ENCODE measurements at places on chromosomes 5 and 9.

- no peak for DNase-seq
Measured at GRCh38 chr9:90979639-90980038, 178.0 kb downstream of the SYK start.

- no peak for DNase-seq
Measured at GRCh38 chr5:154801083-154801482, 45.9 kb downstream of the LARP1 start.

- no peak for DNase-seq
Measured at GRCh38 chr5:4911646-4912403, 228.3 kb upstream of the ADAMTS16 start.

DNA sequence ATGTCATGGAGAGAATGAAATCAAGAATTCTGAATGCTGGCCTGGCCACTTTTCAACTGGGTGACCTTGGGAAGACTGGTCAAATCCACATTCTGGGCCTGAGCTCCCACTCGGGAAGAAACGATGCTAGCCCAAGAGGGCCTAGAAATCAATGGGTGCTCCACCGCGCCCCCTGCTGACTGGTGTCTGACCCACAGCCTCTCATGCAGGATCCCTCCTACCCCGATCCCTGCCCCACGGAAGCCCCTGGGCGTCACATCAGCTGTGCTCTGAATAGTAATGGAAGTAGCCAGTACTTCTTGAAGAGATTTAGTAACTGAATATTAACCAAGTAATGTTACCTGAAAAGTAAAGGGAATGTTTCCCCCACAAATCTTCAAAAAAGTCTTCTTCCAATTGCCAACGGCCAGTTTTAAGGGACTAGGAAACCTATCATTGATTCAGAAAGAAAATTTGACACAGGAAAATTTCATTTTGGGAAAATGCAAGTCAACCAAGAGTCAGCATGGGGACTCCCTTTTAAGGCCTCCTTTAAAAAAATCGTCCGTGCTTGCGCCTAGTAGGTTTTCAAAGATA lies 43.9 kb downstream of the CRB2 start:
- peak; percentile 82 for DNase-seq

- no peak for DNase-seq
Measured at GRCh38 chr9:127159949-127160610, 37.6 kb upstream of the ANGPTL2 start.

DNA sequence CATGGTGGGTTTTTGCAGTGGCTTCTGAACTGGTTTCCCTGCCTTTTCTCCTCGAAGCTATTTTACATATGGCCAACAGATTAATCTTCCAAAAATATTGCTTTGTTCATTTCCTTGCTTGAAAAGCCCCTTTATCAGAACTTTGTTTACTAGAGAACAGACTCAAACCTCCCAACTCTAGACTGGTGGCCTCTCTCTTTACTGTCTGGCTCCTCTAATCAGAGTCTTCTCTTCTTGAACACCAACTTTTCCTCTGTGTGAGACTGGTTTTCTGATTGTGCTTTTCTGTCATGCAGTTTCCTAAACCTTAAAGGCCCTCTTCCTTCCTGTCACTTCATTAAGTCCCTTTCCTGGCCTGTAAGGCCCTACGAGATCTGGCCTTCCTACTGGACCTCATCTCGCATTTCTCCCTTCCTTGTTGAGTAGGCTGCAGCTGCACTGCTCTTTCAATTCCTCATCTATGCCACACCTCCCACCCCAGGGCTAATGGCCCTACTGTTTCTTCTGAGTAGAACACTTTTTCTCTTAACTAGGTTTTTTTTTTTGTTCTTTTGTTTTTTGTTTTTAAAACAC lies 5.7 kb downstream of the C9orf43 start:
- DNase-seq, result no peak

GRCh38 chr5:74919487-74919886 lies 53.3 kb upstream of the FAM169A start:
- no peak for DNase-seq

GRCh38 chr5:175235251-175235960 lies 208.6 kb downstream of the DRD1 start:
- no peak for DNase-seq

DNA sequence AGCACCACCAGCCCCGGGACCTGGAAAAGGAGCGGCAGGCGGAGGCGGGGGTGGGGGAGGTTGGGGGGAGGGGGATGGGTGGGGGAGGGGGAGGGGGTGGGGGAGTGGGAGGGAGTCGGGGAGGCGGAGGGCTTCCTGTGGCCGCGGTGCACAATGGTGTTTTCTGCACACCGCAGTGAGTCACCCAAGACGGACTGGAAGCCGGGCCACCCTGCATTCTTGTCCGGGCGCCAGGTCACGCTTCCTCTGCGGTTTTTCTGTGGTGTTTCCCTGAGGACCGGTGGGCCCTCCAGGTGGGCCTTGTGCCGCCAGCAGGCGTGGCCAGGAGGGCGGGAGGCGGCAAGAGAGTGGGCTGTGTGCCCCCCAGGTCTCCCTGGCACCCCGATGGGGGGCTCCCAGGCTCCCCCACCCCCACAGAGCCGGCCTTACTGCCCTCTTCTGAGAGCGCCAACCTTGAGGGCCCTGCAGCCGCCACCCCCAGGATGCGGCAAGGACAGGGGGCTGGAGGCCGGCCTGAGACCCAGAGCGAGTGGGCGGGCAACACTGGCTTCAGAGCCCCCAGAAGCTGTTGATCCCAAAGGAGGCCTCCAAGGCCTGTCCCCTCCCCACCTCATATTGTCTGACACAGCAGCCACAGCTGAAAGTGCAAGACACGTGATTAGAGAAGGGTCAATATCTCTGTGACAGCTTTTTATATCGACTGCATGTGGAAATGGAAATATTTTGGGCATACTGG lies 11.1 kb downstream of the EXD3 start:
- DNase-seq, result no peak

GRCh38 chr9:110444911-110445310 lies 107.2 kb upstream of the TXNDC8 start:
- no peak for DNase-seq

DNA sequence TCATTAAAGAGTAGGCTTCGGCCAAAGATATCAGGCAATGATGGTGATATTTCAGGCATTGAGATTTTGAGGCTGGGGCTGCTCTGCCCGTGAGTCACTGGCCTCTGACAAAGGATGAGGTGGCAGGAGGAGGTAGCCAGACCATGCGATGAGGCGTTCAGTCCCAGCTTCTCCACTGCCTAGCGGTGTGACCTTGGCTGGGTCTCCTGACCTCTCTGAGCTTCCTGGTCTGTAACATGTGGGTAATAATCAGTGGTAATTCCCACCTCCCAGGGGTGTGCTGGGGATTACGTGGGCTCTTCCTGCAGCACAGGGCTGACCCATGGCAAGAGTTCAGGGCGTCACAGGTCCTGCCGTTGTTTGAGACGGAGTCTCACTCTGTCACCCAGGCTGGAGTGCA lies 73.2 kb upstream of the RAPGEF1 start:
- no peak for DNase-seq

DNA sequence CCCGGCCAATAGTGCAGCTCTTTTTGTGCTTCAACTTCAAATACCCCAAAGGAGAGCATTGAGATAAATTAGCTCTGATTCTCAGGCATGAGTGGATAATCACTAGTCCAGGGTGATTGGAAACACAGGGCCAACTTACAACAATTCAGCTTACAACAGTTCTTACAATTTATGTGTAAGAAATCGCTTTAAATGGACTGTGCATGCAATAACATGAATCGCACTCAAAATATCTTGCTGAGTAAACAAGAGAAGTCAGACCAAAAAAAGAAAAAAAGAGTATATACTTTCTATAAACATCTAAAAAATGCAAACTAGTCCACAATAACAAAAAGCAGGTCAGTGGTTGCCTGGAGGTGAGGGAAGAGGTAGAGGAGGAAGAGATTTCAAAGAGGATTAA lies 150.6 kb upstream of the EDIL3 start:
- DNase-seq, result no peak

DNA sequence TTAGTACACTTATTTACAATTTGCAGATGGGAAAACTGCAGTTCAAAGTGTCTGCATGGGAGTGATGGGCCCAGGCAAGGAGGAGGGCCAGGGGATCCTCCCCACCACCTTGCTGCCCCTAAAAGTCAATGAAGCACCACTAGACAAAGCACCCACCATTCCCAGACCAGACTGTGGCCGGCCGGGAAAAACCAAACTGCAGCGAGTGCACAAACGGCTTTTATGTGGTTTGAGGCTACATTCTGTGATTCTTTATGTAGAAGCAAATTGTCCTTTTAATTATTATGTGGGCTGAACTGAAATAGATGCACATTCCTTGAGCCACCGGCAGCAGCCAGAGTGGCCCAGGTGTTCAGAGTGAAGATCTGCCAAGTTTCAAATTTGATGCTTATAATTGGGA lies 585.3 kb upstream of the KLF4 start:
- DNase-seq, result no peak

- peak; percentile 89 for DNase-seq
Measured at GRCh38 chr5:176870110-176870591, 29.0 kb downstream of the HK3 start.

- DNase-seq, result no peak
Measured at GRCh38 chr9:126389992-126390391, 63.4 kb downstream of the MVB12B start.

DNA sequence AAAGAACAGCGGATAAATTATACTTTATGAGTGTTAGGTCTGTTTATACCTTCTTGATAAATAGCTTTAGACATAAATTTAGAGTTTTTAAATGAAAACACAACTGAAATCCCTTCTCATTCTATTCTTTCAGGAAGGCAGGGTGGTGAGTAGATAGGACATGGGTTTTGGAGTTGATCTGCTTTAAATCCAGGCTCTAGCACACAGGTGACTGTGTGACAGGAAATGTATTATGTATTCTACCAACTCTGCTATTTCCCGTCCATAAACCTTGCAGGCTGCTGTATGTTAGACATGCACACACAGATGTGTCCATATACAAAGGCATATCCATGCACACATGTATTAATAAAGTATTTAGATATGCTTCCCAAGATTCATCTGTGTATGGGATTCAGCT lies 19.3 kb upstream of the CARTPT start:
- DNase-seq, result no peak

DNA sequence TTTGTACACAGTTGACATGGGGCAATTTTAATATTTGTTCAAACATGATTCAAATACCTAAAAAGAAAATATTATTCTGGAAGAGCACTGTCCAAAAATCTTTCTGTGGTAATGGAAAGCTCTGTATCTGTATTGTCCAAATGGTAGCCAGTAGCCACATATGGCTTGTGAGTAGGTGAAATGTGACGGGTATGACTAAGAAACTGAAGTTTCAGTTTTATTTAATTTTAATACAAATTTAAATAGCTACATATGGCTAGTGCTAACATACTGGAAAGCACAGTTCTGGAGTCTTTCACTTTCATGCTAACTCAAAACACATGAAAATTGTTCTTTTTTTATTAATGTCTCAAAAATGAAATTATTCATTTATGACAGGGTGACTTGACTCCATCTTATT lies 132.6 kb downstream of the PLK2 start:
- DNase-seq, result no peak

DNA sequence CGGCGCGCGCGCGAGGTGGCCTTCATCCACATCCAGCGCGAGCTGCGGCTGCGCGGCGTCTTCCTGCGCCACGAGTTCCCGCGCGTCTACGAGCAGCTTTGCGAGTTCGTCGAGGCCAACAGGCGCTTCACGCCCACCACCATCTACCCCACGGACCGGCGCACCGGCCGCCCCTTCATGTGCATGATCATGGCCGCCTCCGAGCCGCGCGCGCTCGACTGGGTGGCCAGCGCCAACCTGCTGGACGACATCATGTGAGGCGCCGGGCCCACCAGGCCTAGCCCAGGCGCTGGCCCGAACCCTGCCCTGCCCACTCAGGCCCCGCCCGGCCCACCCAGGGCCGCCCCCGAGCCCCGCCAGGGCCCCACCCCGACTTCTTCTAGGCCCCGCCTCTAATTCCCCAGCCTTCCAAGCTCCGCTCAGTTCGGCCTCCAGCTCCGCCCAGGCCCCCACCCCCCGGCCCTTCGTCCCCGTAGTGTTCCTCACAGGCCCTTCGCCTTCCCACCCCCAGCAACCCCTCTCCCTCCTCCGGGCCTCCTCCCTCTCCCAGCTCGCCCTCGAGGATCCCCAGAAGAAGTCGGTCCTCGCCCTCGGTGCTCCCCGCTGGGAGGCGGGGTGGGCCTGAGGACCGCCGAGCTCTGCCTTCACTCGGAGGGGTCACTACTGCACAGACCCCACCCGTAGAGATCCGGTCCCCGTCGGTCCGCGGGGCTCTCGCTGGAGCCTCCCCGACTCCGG lies 2.0 kb upstream of the PHPT1 start:
- peak; percentile 94 for DNase-seq

DNA sequence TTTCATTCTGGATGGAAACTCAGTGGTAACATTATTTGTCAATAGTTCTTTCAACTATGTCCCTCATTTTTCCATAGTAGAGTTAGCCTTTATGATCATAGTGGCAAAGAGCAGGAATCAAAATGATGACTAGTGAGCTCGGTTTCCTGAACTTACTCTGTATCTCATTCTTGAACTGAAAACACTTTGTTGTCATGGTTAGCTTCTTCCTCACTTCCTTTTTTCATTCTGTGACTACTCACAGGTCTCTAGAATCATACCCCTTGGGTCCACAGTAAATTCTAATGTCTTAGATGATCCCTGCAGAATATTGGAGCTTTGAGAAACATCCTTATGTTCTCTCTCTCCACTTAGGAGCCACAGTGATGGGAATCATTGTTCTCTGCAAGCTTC lies 29.4 kb upstream of the RECK start:
- no peak for DNase-seq

GRCh38 chr5:138595180-138595795 lies 20.1 kb upstream of the HSPA9 start:
- DNase-seq, result no peak

DNA sequence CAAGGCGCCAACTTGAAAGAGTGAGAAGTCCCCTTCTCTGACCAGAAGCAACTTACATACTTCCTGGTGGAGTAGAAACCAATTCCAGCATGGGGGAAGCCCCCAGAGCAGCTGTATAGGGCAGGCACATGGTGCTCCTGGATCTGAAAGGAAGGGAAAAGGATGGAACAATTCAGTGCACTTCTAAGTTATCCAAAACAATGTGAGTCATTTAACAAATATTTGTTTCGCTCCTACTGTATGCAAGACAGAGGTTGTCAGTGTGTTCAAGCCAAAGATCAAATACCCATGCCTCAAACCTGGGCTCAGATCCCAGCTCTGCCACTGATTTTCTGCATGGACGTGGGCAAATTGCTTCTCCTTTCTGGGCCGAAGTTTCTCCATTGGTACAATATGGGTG lies 67.1 kb downstream of the LHX2 start:
- no peak for DNase-seq

DNA sequence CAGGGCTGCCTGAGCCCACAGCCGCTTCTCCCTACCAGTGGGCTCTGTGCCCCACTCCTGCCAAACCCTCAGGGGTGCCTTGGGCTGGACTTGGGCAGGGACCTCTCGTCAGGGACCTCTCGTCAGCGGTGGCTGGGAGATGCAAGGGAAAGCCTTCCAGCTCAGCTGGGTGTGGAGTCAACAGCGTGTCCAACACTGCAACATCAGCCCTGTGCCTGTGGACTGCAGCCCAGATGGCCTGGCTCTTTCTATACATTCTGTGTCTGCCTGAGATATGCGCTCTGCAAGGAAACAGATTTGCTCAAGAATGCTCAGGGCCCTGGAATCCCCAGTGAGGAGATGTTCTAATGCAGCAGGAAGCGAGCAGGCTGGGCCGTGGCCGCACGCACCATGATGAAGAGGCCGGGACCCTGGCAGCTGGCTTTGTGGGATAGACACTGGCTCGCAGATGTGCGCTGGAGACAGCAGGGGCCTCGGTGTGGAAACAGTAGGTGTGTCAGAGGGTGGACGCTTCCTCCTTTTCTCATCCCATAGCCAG lies 85.0 kb upstream of the COL5A1 start:
- no peak for DNase-seq

GRCh38 chr5:80566711-80567259 lies 3.3 kb downstream of the ANKRD34B start:
- no peak for DNase-seq

GRCh38 chr5:103466495-103466894 lies 96.1 kb downstream of the NUDT12 start:
- no peak for DNase-seq
